ENCODE measurements at places on chromosomes 12 and 14.

DNA sequence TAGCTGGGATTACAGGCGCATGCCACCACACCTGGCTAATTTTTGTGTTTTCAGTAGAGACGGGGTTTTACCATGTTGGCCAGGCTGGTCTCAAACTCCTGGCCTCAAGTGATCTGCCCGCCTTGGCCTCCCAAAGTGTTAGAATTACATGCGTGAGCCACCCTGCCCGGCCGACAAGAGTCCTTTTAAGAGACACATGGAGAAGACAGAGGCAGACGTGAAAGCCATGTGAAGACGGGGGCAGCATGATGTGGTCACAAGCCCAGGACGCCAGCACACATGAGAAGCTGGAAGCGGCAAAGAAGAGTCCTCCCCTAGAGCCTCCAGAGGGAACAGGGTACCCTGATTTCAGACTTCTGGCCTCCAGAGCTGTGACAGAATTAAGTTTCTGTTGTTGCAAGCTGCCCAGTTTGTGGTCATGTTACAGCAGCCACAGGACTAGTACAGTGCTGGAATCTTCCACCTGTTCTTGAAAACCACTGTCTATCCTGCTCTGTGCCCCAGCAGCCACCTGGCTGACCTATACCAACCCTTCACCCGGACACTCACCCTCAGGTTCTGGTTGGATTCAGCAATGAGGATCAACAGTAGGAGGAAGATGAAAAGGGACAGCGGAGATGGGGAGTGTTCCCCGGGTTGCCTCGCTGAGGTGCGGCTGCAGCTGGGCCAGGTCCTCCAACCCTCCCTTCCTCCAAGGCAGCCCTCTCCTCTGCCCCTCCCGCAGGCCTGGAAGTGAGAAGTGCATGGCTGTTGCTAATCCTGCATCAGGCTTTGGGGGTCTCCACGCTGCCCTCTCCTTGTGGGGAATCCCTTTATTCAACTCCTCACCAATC lies 16.9 kb downstream of the VPS37B start:
- DNase-seq: no peak

GRCh38 chr12:62653740-62654139 lies 187.1 kb downstream of the MON2 start:
- DNase-seq: no peak

DNA sequence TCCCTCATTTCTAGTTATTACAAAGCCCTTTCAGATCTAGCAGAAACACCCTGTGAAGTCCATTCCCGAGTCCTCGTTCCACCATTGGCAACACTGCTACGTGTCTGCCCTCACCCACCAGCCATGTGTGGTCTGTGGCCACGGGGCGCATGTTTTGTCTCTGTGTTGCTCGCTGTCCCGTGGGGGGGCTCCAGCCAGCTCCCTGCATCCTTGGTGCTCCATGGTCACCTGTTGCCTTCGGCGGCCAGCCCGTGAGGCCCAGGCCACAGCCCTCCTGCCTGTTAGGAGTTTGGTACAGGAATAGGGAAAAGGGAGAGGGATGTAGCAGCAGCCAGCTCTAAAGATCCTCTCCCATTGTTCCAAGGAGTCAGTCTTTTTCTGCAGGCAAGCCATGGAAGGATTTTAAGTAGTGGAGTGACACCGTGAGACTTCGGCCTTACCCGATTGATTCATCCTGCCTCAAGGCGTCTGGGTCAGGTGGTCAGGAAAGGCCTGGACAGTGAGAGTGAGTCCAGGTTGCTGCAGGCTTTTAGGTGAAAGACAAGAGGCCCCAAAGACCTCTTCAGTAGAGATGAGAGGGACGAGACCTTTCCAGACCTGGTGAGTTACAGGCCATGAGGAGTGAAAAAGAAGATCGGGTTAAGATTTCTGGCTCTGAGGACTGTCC lies 30.3 kb downstream of the TPCN1 start:
- no peak for DNase-seq

- no peak for DNase-seq
These were observed 1.9 kb upstream of the ITGB7 start for GRCh38 chr12:53208877-53209463.

- DNase-seq: no peak
These were observed 670 bp upstream of the PSMA3 start for GRCh38 chr14:58243790-58244555.

DNA sequence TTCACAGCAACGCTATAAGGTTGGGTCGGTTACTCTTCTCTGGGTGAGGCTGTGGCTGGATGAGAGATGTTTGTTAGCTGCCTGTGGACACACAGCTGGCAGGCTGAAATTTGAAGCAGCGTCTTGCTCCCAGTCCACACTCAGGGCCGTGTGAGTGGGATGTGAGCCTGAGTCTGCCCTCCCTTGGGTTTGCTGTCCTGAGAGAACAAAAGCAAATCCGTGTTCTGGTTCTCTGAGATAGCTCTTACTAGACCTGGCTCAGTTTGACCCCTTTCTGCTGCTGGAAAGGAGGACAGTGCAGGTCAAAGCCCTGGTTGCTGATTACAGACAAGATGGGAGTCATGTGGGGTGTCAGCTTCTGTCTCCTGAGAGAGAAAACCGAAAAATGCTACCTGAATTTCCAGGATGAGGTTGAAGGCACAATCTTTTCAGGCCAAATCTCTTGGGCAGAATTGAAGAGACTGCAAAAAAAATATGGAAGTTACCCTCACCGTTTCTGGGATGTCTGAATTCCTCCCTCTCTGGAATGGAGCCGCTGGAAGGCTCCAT lies 270.8 kb downstream of the ZFP36L1 start:
- no peak for DNase-seq

DNA sequence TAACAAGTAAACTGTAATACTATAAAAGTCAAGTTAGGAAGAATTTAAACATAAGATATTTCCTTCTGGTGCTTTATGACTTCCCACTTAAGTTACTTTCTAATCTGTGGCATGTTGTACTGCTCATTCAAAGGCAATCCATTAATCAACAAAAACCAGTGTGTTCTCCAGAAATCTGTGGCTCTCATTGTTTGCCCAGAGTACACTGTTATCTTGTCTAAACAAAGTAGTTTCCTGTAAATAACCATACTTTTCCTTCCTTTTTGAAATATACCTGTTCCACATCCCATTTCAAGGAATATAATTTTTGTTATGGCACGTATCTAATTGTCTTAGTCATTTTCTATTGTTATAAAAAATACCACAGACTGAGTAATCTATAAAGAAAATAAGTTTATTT lies 184.1 kb downstream of the CCER1 start:
- DNase-seq: no peak

DNA sequence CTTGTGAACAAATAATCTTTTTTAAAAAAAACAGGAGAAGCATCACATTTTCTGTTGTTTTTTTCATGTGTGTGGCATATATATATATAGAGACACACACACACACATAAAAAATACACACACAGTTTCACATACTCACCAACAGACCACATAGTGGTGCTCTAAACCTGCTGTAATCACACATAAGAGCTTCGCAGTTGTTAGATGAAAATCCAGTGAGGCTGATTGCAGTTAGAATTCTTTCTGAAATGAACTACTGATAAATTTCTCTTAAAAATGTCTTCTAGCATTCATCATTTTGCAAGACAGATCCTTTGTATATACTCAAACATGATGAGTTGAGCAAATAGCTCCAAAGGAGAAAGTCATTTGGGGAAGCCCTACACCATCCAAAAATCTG lies 434.3 kb upstream of the STXBP6 start:
- no peak for DNase-seq
